ENCODE measurements at places on chromosomes 2 and 18.

DNA sequence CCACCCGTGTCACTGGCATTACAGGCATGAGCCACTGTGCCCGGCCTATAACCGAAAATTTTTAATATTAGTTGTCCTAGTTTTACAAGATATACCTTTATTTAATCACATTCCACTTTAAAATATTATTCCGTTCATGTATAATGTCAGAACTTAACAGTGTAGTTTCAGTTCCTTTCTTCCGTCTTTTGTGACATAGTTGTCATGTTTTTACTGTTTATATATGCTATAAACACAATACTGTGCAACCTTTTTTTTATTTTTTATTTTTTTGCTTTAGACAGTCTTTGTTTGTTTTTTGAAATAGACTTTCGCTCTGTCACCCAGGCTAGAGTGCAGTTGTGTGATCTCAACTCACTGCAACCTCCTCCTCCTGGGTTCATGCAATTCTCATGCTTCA lies 129.5 kb upstream of the TTC27 start:
- DNase-seq: no peak

- peak; percentile 68 for DNase-seq
Measured at GRCh38 chr2:189412330-189412953, 28.8 kb upstream of the WDR75 start.

GRCh38 chr2:96181529-96181928 lies 27.1 kb downstream of the STARD7 start:
- DNase-seq: no peak

DNA sequence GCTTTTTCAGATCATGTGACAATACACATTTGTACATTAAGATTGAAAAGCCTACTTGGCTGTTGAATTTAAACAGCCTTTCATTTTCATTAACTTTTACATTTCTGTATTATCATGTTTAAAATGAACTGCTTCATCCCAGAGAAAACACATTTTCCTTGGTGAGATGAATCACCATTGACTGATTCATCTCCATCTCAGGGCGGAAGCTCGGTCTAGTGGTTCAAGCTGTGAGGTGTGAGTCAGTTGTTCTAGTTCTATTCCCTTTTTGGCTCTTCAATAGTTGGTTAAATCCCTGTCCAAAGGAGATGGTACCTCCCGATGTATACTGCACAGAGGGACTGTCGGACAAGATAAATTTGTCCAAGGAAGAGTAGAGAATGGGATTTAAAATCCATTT lies 189.7 kb downstream of the ADCYAP1 start:
- peak; percentile 39 for DNase-seq

DNA sequence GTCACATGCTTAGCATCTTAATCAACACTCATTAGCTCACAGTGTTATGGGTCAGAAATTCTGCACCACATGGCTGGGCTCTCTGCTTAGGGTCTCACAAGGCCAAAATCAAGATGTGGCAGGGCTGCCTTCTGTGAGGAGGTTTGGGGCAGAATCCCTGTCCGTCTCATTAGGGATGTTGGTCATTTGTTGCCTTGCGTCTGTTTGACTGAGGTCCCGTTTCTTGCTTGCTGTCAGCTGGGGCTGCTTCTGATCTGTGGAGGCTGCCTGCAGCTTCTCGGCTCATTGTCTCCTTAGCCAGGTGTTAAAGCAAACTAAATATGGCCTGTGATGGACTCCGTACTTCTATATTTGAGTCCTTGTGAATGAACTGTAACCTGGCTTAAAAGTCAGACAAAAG lies 146.5 kb downstream of the NDUFA10 start:
- DNase-seq: no peak

DNA sequence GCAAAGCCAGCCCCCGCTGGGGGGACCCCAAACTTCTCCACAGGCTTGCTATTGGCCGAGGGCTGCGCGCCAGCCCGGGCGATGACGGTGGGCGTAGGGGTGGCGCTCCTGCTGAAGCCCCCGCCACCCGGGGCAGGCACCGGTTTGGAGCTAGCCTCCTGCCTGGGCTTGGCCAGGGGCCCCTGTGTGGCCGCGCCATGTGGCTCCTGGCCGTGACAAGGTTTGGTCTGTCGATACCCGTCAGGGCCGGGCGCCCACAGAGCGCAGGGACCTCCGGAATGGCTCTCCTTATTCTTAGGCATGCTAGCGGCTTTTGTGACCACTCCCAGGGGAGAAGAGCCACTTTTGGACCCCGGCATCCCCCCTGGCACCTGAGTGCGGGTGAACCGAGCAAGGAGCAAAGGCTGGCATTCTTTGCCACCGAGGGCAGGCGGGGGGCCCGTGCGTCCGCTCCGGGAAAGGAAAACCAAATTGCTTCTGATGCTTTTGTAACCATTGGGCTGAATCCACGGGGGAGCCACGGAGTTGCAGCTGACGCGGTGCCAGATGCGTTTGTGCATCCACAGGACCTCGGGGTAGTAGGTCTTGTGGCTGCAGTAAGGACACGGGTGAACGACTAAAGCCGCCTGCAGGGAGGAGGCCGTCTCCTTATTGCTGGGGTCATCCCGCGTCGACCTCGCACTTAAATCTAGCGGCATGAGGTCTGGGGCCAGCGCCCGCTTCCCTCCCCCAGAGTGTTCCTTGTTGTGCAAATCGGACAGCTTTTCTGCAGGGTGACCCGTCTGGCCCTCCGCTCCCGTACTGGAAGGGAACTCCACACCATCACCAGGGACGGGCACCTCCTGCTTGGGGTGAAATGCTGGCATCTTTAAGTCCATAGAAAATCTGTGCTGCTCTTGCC lies 115.6 kb downstream of the ZNF516 start:
- no peak for DNase-seq

DNA sequence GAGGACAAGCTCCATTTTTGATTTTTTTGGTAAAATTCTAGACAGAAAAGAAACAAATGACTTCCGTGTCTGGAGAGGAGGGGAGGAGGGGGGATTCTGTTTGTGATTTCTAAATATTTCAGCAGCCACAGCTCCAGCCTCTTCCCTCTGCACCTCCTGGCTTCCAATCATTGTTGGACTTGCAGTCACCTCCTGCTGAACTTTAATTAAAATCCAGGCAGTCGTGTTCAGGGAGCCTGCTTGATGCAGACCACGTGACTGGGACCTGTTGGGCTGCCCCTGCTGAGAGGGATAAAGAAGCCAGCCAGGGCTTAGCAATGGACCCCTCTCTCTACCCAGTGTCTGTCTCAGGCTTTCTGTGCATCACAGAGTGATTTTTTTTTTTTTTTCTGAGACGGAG lies 115.1 kb downstream of the SH3BP4 start:
- peak; percentile 34 for DNase-seq

DNA sequence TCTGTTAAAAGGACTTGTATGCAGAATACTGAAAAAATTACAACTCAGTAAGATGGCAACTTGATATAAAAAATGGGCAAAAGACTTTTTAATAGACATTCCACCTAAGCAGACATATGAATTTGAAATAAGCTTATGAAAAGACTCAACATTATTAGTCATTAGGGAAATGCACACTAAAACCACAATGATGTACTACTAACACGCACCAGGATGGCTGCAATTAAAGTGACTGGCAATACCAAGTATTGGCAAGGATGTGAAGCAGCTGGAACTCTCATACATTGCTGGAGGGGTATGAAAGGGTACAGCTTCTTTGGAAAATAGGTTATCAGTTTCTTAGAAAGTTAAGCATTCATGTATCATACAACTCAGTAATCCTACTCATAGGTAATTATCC lies 3.2 kb upstream of the ENOSF1 start:
- peak; percentile 77 for DNase-seq

GRCh38 chr18:8020132-8020846 lies 453.2 kb downstream of the PTPRM start:
- no peak for DNase-seq

GRCh38 chr2:223104336-223105132 lies 52.5 kb downstream of the KCNE4 start:
- DNase-seq: no peak
